ENCODE measurements at places on chromosomes 6 and 20. TPM values are rescaled to one million over a fixed set of nuclear protein-coding genes. Genes with fewer than 3 reads are reported as not detected.

- peak; percentile 91 for DNase-seq
Measured at GRCh38 chr6:13710552-13711323, 897 bp downstream of the RANBP9 start.

DNA sequence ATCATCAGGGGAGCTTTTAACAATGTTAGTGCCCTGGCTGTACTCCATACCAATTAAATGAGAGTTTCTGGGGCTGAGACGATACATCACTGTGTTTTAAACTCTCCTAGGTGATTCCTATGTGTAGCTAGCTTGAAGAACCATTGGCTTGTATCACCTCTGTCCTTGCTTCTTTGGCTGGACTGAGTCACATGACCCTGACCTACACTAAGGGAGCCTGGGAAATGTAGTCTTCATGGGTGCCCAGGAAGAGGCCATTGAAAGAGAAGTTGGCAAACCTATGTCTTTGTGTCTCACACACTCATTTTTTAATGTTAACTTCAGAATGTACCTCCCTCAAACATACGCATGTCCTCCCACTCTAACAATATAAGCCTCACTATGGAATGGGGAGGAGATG is 506.6 kb downstream of the DHX35 start:
- no peak for DNase-seq

ABCF1 gene
- total RNA-seq: 47.6 TPM

GRCh38 chr6:14591998-14592397 is 474.4 kb downstream of the CD83 start:
- DNase-seq: no peak

ZKSCAN4 gene
- 4.9 TPM for total RNA-seq

- DNase-seq: no peak
Measured at GRCh38 chr6:88422831-88423230, 256.7 kb upstream of the CNR1 start.

DNA sequence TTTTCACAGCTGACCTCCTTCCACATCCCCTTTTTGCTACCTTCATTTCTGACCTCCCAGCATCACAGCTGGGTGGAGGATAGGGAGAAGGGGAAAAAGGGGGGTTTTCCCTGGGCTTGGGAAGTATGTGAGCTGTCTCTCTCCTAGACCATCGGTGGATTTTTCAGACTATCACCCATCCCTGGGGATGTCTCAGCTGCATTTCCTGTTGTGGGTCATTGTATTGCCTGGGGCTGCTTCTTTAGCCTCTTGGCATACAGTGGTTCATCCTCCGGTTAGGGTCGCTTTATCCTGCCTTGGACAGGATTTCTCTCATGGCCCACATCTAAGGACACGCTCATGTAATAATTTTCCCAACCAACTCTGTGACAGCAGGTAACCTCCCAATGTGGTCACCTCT is 142.5 kb upstream of the ARG1 start:
- DNase-seq: no peak

DNA sequence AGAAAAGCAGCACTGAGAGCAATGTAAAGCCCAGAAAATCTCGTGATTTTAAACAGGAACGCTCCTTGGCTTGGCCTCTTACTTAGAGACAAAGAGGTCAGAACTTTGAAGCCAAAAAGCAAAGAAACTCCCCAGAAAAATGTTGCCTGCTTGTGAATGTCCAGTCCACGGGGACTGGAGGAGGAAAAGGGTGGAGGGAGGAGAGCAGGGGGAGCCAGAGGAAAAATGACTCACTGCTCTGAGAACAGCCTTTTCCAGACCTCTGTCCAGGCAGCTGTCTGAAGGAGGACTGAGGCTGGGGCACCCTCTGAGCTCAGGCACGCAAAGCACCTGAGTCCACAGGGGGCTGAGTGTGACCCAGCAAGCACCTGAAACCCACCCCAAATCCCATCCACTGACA is 64.7 kb downstream of the TRAM2 start:
- DNase-seq: no peak

GRCh38 chr6:1044040-1044836 is 267.7 kb upstream of the FOXQ1 start:
- no peak for DNase-seq

DNA sequence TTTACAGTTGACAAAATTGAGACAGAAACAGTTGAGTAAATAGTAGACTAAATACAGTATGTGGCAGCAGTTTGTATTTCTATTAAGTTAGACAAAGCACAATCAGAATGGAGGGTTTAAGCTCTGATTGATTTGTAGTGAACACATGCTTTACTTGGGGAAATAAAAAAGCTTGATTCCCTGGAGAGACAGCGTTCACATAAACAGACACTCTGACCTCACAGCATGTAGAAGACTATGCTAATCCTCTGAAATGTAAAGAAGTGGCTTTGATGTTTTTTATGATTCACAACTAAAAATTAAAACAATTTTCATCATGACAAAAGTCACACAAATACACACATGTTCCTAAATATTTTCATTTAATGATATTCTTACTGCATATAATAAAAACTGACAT is 126.9 kb upstream of the FAM83B start:
- DNase-seq: no peak

KHDC3L gene
- total RNA-seq: not detected

HTR1B gene
- 0.38 TPM for total RNA-seq

GRCh38 chr6:129390900-129391299 is 319.1 kb downstream of the ARHGAP18 start:
- DNase-seq: no peak

CLVS2 gene
- total RNA-seq: not detected

DNA sequence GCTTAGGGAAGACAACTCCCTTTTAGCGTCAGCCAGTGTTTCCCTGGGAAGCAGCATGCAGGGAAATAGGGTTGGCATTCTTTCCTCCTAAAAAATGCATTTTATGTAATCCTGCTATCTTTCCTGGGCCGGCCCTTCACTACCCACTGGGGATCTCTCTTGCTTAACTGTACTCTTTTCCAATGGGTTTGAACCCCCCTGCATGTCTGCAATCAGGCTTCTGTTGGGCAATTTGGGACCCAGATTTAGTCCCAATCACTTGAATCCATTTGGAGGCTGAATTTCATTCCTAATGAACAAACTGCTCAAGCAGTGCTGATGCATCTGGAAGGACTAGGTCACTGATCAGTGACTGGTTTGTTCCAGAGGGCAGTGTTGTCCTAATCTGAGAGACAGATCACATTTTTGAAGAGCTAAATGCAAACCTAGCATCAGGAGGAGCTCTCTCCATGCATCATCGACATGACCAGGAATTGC is 152.0 kb downstream of the TSHZ2 start:
- DNase-seq: no peak

DNA sequence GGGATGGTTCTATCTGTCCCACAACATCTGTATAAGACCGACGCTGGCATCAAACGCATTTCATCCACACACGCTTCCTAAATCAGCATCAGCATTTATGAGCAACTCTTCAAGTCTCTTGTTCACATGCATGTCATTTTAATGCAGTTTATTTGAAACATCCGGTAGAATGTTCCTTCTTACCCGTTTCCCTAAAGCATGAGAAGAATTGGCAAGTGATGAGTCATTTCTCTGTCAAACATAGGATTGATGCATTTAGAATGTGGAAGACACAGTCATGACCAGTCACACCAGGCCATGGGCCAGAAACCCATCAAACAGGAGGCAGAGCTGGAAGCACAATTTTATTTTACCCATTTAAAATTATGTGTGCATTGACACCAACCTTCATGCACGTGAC is 122.8 kb downstream of the UST start:
- no peak for DNase-seq

DNA sequence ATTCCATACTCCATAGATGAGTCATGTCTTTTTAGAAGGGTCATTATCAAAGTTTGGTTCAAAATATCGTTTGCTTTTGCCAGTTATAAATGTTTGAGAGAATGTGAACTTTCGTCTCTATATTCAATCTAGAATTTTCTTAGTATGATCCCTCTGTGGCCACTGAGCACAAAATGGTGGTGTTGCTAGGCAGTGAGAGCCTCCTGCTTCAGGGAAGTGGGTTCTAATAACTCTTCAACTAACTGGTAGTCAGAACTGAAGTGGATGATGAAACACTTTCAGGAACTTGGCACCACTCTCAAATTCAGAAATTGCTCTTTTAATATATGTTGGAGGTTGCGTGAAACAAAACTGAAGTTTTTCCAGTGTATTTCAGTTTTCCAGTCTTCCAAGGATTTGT is 125.0 kb upstream of the DOK5 start:
- DNase-seq: no peak

ZFAND3 gene
- 65.9 TPM for total RNA-seq

DNA sequence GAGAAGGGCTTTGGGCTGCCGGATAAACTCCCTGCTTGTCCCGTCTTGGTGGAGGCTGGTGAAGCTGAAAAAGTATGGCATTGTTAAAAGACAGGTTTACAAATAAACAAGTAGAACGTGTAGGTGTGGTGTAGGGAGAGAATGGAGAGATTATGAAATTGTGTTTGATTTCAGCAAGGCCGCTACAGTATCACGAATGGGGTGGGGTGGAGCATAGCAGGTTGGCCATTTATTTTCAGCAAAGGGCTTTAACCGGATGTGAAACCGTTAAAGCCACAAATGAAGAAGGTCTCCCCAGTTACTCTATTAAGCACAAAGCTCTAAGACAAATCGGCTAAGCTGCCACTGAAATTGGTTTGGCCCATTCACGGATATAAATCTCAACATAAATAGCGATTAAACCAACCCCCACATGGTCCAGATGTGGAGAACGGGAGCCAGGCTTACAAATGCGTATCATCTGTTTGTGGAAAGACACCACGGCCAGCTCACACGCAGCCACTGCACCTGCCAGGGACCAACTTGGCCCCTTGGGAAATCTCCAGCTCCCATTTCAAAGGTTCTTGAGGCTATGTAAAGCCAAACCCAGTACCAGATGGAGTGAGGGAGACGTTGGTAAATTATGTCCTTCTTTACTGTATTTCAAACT is 94.0 kb downstream of the ZMYND8 start:
- no peak for DNase-seq

DNA sequence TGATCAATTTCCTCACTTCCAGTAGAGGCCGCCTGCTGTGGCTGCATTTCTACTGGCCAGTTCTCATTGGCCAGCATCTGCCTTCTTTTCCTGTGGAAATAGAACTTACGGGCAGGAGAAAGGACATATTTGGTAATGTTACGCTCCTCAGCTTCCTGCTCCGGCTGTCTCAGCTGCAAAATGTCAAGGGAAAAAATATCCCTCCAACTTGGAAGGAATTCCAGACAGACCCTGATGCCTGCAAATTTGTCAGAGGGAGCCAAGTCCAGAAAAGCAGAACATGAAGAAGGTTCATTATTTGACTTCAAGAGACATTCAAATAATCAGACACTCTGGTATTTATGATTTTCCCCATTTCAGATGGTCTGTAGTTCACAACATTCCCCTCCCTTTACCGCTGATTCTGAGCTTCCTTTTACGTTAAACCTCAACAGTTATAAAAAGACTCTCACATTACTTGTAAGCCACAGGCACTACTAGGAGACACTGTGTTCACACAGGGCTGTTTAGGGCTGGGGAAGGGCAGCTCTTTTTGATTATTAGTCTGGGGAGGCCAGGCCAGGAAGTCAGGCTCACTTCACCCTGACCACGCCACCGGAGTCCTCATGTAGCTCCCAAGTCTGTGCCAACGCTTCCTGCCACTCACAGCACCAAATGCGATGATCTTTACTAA is 179.6 kb upstream of the CCN2 start:
- DNase-seq: peak; percentile 64

FAM217B gene
- 20.1 TPM for total RNA-seq

- DNase-seq: no peak
Measured at GRCh38 chr6:115131709-115132490, 789.1 kb upstream of the HS3ST5 start.

GRCh38 chr20:37636977-37637376 is 56.9 kb upstream of the CTNNBL1 start:
- no peak for DNase-seq

GRCh38 chr6:84791233-84791632 is 26.8 kb upstream of the TBX18 start:
- DNase-seq: no peak

- DNase-seq: no peak
Measured at GRCh38 chr6:21137700-21138335, 455.7 kb upstream of the SOX4 start.

PSORS1C2 gene
- total RNA-seq: not detected

GRCh38 chr6:49978332-49979226 is 9.2 kb upstream of the DEFB113 start:
- DNase-seq: no peak

GRCh38 chr6:138592749-138593123 is 93.4 kb upstream of the NHSL1 start:
- no peak for DNase-seq

KCNK16 gene
- not detected for total RNA-seq

FHL5 gene
- 13.3 TPM for total RNA-seq

CYP21A2 gene
- total RNA-seq: 0.47 TPM

- DNase-seq: no peak
Measured at GRCh38 chr20:24957326-24958016, 8.4 kb downstream of the CST7 start.

DNA sequence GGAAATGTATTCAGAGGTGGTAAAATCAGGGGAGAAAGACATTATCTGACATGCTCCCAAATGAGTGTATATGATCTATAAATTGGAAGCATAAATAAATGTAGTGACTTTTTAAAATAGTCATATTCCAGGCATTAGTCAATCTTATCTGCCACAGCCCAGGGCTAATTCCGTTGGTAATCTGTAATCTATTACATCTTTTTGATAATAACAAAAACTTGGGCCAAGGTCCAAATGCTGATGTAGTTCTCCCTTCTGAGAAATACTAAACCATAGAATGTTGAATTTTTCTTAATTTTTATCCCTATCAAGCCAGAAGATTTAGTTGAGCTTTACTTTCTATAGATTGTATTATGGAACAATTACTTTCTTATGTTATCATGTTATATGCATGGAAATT is 1279.8 kb downstream of the EPHA7 start:
- no peak for DNase-seq

GMEB2 gene
- 9.8 TPM for total RNA-seq

- peak; percentile 84 for DNase-seq
Measured at GRCh38 chr6:26216886-26217713, 129.9 kb downstream of the HFE start.

ADGRF1 gene
- total RNA-seq: 30.0 TPM

DNA sequence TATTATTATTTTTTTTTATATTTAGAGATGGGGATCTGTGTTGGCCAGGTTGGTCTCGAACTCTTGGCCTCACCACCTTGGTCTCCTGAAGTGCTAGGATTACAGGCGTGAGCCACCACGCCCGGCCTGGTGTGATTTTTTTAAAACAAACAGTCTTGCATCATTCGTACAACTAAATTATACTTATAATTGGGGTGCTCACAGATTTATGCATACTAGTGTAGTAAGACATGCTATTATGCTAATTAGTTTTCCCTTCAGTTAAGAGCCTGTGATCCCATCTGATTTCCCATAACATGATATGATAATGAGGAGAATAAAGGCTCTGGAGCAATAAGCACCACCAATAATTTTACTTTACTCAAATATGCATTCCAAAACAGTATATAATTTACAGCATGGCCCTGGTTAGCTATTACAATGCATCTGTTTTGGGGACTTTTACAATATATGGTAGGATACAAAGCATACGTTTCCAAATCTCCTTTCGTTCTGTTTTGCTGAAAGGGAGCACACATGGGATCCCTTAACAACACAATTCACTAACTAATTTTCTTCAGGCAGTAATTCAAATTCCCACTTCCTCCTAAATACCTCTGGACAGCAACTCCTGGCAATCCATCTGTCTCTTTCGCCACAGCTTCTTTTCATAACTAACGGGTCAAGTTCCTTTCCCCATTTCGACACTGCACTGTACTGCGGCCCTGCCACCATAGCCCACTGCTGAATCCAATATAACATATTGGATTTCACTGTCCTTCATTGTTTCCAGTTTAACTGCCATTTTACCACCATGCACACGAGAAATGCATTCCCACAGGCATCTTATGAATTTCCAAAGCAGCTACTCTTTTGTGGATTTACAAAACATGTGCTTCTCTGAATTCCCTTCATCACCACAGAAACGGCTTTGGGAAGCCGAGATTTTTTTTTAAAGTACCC is 1.7 kb downstream of the NUDT3 start:
- peak; percentile 36 for DNase-seq

Data from left lung (tissue), 14 donors.